Stimulated activated CD4-positive, alpha-beta T cell treated with anti-CD3 and anti-CD28 coated beads, Interleukin-2, amount 100 ng/mL, for 24 hours (primary cell): ENCODE measurements at places on chromosomes 6 and 20.

- DNase-seq = no peak
Observed at GRCh38 chr20:41183831-41184230, 46.5 kb downstream of the PLCG1 start.

GRCh38 chr6:111588366-111588765, 17.3 kb downstream of the TRAF3IP2 start:
- no peak for DNase-seq

GRCh38 chr6:52312461-52312860, 27.9 kb upstream of the MCM3 start:
- no peak for DNase-seq

DNA sequence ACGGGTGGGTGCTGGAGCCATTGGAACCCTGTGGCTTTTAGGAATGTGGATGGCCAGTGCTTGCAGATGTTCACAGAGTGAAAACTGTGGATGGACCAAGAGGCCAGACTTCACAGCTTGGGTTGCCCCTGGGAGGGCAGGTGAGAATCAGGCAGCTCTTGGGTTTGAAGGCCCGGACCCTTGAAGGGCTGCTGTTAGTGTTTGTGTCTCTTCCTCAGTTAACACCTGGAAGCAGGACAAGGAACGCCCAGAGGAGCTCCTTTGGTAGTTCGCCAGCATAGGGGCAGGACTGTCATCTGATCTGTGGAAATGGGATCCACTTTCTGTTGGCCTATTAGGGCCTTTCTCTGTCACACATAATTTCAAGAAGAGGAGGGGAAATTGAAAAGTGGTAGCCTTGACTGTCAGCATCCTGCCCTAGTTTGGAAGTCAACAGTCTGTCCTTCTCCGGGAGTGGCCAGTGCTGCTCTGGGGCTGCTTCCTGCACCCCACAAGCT, 43.6 kb downstream of the RIOK1 start:
- no peak for DNase-seq

GRCh38 chr6:10531503-10531902, 10.4 kb downstream of the GCNT2 start:
- DNase-seq = no peak

GRCh38 chr6:105209950-105210706, 30.3 kb upstream of the POPDC3 start:
- no peak for DNase-seq

- no peak for DNase-seq
Observed at GRCh38 chr6:6840831-6841291, 252.3 kb downstream of the LY86 start.

- DNase-seq = no peak
Observed at GRCh38 chr20:4022386-4023286, 7.3 kb upstream of the RNF24 start.

GRCh38 chr6:169046483-169047192, 207.0 kb downstream of the THBS2 start:
- DNase-seq = no peak

- DNase-seq = peak; percentile 30
Observed at GRCh38 chr6:73514746-73515110, 6.1 kb downstream of the EEF1A1 start.

- DNase-seq = no peak
Observed at GRCh38 chr6:142592876-142593275, 291.1 kb downstream of the ADGRG6 start.
